Right ventricle myocardium inferior (tissue), 1 donor: ENCODE measurements at places on chromosomes 13 and 19.

DNA sequence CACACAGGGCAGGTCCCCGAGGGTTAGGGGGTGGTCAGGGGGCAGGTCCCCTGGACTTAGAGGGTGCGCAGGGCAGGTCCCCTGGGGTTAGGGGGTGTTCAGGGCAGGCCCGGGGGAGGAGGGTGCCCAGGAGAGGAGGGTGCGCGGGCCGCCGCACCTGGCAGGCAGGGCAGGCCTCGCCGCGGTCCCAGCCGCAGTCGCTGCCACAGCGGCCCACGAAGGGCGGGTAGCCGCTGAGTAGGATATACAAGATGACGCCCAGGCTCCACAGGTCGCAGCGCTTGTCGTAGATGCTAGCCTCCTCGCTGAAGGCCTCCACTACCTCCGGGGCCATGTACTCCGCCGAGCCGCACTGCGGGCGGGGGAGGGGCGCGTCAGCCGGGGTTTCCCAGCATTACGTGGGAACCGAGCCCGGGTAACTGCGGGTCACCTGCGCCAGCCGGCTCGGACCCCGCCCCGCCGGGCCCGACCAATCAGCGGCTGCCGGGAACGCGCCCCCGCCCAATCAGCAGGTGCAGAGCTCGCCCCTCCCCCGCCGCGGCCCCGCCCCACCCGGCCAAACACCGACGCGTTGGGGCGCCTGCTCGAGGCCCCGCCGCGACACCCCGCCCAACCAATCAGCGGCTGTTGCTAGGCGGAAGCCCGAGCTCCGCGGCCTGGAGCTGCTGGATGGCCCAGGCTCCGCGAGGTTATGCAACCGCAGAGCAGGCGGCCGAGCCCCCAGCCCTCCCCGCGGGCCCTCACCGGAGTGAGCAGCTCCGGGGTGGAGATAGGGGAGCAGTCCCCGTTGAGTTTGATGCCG lies 9.2 kb downstream of the MKNK2 start:
- DNase-seq, result peak; percentile 99

DNA sequence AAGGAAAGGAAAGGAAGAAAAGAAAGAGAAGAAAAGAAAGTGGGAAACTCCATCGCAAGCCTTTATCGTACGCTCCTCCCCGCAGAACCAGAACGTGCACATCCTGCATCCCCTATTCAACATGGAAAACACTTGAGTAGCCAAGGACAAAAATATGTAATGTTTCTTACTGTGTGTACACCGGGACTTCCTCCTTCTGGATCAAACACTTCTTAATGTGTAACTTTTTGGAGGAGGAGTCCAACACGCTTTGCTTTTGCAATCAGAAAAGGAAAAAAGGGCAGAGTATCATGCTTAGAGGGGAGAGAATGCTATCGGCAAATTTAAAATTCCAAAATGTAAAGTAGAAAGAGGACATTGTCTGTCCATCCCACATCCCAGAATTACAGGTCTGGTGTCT lies 7.8 kb upstream of the SHFL start:
- no peak for DNase-seq

DNA sequence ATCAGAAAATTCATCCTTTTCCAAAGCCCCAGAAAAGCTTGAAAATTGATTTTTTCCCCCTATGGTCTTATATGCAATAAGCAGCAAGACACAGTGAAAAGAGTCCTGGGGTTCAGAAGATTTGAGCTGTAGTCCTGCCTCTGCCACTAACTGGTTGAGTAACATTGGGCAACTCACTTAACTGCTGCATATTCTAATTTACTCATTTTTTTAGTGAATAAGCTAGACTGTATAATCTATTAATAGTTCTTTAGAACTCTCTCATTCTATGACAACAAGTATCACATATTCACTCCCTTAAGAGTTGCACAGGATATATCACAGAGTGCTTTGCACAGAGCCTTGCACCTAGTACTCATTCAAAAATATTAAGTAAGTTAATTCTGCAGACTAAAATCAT lies 110.8 kb downstream of the STOML3 start:
- DNase-seq, result no peak

DNA sequence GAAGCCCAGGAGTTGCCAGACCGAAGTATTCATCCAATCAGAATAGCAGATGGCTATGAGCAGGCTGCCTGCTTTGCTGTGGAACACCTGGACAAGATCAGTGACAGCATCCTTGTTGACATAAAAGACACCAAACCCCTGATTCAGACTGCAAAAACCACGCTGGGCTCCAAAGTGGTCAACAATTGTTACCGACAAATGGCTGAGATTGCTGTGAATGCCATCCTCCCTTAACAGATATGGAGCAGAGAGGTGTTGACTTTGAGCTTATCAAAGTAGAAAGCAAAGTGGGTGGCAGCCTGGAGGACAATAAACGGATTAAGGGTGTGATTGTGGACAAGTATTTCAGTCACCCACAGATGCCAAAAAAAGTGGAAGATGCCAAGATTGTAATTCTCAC lies 250.3 kb upstream of the OBI1 start:
- no peak for DNase-seq
